ENCODE measurements at places on chromosomes 4 and X.

DNA sequence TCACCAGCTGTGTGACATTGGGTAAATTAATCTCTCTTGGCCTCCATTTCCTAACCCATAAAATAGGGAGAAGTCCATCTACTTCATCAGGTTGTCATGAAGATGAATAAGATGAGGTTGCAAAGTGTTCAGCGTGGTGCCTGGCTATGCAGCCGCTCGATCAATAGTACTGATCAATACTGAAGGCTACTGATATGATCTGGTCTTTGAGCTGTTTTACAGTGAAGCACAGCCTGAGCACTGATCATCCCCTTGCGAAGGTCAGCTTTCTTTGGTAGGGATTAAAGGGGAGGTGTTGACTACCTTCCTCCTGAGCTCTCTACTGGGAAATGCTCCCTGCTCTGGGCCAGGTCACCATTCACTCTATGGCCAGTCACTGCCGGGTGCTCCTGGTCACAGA, 108.4 kb upstream of the NOCT start:
- DNase-seq: no peak

- DNase-seq: no peak
Measured at GRCh38 chr4:22091906-22092305, 143.3 kb upstream of the KCNIP4 start.

DNA sequence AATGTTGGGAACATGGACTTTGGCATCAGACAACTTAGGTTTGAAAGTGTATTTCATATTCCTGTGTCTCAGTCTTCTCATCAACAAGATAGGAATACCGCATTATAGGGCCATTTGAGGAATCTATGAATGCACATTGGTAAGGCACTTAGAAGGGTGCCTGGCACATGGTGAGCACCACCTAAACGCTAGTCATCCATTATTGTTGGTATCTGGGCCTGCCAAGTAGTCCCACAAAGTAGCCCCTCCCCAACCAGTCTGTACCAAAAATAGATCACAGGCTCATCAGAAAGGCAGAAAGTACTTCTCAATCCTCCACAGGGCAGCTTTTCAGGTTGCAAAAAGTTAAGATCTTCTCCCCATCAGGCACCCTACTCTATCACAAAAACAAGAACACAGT, 162.3 kb upstream of the KLF3 start:
- no peak for DNase-seq

DNA sequence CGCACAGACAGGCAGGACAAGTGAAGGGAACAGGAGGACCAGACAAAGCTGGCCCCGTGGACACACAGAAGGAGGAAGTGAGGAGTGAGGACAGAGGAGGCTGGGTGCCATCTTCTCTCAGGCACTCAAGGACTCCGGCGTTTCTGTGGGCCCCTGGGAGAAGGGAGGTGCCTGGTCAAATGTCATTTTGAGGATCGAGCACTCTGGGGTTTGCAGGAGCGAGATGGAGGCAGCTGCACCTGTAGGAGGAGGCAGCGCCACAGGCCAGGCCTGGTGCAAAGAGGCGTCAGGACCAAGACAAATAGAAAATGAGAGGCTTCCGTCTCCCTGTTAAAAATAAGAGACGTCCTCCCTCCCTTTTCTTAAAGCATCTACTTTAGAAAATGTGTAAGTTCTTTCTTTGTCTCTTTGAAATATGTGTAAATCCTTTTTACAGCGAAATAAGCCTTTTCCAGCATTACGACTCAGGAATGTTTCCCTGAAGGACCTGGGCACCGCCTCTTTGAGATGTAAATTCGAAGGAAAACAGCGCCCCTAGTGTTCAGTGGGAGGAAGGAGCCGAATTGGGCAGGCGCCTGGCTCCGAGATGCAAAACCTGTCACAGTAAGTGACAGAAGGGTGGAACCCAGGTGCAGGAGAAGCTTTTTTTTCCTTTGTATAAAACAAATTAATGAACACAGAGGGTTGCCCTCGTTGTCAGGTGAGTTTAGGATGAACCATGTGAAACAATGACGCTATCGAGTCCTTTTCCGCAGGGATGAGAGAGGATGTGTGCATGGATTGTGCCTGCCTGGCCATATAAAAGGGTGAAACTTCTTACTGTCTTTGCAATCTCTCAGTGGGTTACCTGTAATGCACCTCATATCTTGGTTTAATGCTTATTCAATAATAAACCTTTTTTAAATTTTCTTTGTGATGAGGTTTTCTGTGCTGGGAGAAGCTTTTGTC, 1.4 kb upstream of the C4orf50 start:
- peak; percentile 82 for DNase-seq

DNA sequence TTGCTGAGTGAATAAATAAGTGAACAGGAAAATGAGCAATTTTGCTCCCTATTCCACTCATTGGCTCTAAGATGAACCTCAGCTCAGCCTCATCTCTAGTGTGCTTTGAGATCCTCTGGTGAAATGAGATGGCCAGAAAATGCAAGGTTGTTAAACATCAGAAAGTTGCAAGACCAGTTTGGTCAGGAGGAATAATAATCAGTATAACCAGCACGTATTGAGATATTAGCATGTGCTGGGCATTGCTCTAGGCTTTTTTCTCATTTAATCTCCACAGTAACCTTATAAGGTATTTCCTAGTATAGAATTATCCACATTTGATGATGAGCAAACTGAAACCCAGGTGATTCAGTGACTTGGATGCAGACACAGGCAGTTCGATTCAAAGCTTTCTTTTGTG, 110.5 kb upstream of the PAK3 start:
- DNase-seq: no peak

DNA sequence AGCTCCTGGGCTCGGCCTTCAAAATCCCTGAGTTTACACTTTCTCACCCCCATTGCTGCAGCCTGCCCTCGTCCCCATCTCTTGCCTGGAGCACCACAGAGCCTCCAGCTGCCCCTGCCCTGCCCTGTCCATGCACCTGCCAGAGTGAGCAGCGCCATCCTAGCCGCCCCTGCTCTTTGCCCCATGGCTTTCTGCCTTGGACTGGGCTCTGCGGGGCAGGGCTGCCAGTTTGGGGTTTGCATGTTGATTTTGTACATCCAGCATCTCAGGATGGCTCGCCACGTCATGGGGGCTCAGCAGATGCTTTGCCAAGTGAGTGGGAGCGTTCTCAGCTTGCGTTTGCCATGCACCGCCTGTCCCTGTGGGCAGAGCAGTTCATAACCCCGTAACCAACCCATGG, 67.1 kb upstream of the HGFAC start:
- DNase-seq: no peak

- no peak for DNase-seq
Measured at GRCh38 chrX:64428371-64428770, 33.1 kb upstream of the MTMR8 start.

- DNase-seq: no peak
Measured at GRCh38 chr4:18954538-18954937, 933.0 kb upstream of the LCORL start.

GRCh38 chr4:52869196-52869595, 7.1 kb downstream of the RASL11B start:
- DNase-seq: no peak

GRCh38 chr4:148182230-148182911, 259.8 kb downstream of the NR3C2 start:
- DNase-seq: no peak

- no peak for DNase-seq
Measured at GRCh38 chr4:7771056-7771455, 168.6 kb downstream of the AFAP1 start.

DNA sequence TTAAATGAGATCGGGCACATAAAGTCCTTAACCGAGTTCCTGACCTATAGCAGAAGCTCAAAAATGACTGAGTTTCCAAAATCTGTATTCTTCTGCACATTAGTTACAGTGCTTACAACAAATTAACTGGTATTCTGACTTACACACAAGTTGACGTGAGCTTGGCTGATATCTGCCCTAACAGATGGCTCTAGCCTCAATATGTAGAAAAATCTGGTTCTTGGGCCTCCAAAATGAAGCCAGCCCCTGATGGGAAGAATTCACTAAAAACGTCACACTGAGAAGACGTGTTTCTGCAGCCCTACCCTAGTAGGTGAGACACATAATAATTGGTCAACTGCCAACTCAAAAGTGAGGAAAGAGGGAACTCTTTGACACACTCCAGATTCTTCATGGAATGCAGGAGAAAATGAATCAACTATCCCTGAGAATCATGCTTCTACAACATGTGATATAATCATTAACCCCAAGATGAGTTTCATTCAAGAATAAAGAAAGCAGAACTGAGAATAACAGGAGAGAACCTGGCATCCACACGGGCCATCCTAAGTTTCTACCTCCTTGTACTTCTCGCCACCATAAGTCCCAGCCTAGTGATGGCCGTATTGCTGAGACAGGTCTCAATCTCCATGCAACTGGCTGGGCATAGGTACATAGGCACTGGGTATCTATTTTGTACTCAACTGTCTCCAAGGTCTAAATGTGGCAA, 8.2 kb downstream of the STX18 start:
- DNase-seq: no peak

GRCh38 chr4:69051576-69051943, 44.7 kb upstream of the UGT2B7 start:
- DNase-seq: no peak

DNA sequence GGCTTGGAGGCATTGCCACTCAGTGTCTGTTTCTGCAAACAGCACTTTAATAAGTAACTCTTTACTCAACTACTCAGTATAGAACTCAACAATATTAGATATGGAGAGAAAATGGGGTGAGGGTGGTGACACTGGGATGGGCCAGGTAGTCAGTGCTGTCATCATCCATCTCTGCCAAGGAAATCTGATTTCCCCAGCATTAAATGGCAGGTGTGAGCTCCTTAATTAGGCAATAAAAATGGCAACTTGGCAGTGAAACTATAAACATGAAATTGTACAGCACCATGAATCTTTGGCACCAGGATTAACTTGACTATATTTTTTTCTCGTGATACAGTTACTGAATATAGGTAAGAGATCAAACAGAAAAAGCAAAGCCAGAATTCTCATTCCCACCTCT, 146.2 kb downstream of the GLRA2 start:
- no peak for DNase-seq

GRCh38 chr4:2402048-2402842, 16.2 kb downstream of the ZFYVE28 start:
- DNase-seq: peak; percentile 99

GRCh38 chr4:24644983-24645764, 60.8 kb upstream of the DHX15 start:
- DNase-seq: no peak

GRCh38 chr4:87270825-87271224, 50.4 kb upstream of the KLHL8 start:
- peak; percentile 36 for DNase-seq

DNA sequence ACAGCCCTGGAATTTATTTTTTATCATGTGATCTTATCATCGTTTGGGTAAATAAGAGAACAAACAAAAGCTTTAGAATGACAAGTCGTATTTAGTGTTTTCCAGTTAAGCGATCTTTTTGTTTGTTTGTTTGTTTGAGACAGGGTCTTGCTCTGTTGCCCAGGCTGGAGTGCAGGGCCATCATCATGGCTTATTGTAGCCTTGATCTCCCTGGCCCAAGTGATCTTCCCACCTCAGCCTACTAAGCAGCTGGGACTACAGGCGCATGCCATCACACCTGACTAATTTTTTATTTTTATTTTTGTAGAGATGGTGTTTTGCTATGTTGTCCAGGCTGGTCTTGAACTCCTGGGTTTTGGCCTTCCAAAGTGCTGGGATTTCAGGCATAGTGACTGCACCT, 57.1 kb upstream of the PDLIM3 start:
- DNase-seq: no peak

DNA sequence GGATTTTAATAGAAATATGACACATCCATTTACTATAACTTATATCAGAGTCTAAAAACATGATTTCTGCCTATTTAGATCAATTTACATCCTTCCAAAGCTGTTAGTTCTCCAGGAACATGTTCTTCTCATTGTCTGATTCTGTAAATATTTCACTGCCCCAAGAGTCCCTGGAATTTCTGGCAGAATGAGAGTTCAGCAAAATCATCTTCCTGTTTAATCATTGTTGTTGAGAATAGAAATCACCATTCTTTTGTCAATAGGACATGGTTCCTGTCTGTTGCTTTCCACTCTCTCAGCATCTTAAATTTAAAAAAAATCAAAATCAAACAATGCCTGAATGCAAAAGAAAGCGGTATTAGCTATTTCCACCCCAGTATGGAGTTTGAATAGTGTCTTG, 172.8 kb upstream of the FRMPD4 start:
- no peak for DNase-seq

DNA sequence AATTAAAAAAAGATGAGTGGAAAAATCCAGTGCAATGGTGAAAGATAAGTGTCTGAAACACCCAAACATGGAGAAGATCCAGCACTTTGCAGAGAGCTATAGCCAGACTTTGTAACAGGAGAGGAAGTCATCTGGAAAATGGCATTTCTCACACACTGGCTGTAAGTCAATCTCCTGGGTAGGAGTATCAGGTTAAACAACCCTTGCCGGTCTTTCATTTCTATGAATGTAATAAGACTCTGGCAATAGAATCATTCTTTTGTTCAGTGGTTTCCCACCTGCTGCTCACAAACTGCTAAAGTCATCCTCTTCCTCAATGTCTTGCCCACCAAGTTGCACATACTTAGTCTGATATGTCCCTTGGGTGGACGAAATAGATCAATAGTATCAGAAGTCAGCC, 94.0 kb upstream of the ATP8A1 start:
- DNase-seq: no peak

DNA sequence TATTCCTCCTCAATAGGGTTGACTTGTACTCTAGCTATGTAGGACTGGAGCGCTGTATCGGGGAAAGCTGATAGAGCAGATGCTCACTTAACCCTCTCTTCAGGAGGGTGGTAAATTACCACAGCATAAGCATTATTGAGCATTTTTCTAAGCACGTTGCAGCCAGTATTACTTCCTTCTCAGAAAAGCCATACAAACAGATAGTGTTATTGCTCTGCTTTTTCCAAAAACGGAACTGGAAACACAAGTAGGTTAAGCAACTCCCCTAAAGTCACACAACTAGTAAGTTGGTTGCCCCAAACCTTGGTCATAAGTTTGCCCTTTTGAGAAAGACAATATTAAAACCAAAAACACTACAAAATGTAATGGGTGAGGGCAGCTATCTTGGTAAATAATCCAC, 73.9 kb downstream of the REELD1 start:
- no peak for DNase-seq

GRCh38 chr4:56289934-56290333, 97.4 kb downstream of the AASDH start:
- no peak for DNase-seq

- DNase-seq: no peak
Measured at GRCh38 chrX:154548028-154548316, 552 bp downstream of the IKBKG start.

DNA sequence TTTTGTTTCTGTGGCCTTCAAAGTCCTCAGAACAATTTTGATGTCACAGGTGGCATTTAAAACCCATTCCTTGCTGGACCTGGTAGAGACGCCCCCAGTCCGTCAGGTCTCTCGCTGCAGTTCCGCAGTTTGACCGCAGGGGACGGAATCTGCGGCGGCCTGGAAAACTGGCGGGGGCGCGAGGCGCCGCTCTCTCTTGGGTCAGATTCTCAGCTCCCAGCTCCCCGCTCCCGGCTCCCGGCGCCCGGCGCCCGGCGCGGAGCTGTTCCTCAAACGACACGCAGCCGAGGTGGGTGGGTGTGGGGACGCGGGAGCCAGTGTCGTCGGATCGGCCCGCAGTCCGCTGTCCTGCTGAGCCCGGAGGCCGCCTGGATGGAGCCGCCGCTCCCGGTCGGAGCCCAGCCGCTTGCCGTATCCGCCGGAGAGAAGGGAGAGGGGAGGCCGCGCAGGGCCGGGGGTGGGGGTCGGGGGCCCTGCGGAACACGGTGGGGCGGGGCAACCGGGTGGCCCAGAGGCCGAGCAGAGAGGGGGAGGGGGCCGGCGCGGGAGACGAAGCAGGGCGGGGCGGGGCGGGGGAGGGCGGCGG, at the start of gene OCRL:
OCRL (plus strand) TSS at position 192 of the 586 bp plus-strand sequence; CDS start at position 373, 181 bp downstream.
- DNase-seq: peak; percentile 76
